A549 treated with Hydrocortisone at 1 μM for 4 hours (cell line): ENCODE measurements at places on chromosomes 3 and 15. TPM values are rescaled to one million over a fixed set of nuclear protein-coding genes. Genes with fewer than 3 reads are reported as not detected.

TMC3 gene
- total RNA-seq, result not detected in 5 replicates

CCDC54 gene
- total RNA-seq, result not detected in 5 replicates

SERPINI2 gene
- not detected in 5 replicates for total RNA-seq

CYP8B1 gene
- total RNA-seq, result not detected in 5 replicates

PDZRN3 gene
- 0.05 TPM in 1 of 5 replicates, not detected in the others for total RNA-seq

LRRC34 gene
- not detected in 5 replicates for total RNA-seq

COL8A1 gene
- total RNA-seq, result not detected in 5 replicates

ISLR gene
- total RNA-seq, result 0.22 to 0.50 TPM (median 0.36 TPM) in 5 replicates

ASB7 gene
- 9.6 to 12.7 TPM (median 11.8 TPM) in 5 replicates for total RNA-seq

SERPINI1 gene
- 1.9 to 3.3 TPM (median 2.8 TPM) in 5 replicates for total RNA-seq

AGBL1 gene
- total RNA-seq, result not detected in 5 replicates

GRIP2 gene
- 1.0 to 1.6 TPM (median 1.2 TPM) in 5 replicates for total RNA-seq

KLHL40 gene
- not detected in 5 replicates for total RNA-seq

C3orf22 gene
- not detected in 5 replicates for total RNA-seq

KNG1 gene
- total RNA-seq, result 0.06 TPM in 1 of 5 replicates, not detected in the others

RBP2 gene
- total RNA-seq, result not detected in 5 replicates

LDHAL6B gene
- not detected in 5 replicates for total RNA-seq

GNAT1 gene
- 0.21 TPM in 1 of 5 replicates, not detected in the others for total RNA-seq

HIGD2B gene
- total RNA-seq, result not detected in 5 replicates

SEMA5B gene
- total RNA-seq, result 0.16 to 0.32 TPM (median 0.20 TPM) in 5 replicates

GPR62 gene
- total RNA-seq, result not detected in 5 replicates
